ENCODE measurements at places on chromosomes 4 and X.

DNA sequence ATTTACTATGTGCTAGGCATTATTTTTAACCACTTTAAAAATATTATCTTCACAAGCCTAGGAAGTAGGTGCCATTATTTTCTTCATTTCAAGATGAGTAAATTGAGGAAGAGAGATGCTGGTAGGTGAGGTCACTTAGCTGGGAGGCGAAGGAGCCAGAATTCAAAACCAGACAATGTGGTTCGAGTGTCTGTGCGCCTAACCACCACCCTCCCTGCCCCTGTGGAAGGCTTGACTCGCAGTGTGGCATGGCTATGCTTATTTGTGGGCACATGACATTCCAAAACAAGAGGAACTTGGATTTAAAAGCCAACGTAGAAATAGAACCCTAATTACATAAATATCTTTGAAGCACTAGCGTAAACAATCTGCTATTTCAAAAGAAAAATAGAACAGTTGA is 226.6 kb upstream of the PITX2 start:
- no peak for DNase-seq

DNA sequence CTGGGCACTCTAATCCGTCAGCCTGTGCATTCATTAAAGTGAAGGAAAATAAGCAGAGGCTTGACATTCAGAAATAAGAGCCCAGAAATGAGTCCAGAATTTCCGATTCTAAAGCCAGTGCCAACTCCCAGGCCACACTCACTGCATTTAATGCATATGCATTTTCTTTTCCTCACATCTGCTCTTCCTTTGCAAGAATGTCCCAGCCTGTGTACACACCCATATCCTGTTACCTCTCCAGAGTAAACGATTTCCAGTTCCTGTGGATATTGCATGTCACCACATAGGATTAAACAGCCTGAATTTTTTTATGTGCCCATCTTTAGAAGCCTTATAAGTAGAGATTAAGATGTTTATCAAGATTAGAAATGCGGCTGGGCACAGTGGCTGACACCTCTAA is 27.5 kb downstream of the ARX start:
- no peak for DNase-seq

- no peak for DNase-seq
Measured at GRCh38 chr4:74366367-74366911, 1.5 kb downstream of the EREG start.

DNA sequence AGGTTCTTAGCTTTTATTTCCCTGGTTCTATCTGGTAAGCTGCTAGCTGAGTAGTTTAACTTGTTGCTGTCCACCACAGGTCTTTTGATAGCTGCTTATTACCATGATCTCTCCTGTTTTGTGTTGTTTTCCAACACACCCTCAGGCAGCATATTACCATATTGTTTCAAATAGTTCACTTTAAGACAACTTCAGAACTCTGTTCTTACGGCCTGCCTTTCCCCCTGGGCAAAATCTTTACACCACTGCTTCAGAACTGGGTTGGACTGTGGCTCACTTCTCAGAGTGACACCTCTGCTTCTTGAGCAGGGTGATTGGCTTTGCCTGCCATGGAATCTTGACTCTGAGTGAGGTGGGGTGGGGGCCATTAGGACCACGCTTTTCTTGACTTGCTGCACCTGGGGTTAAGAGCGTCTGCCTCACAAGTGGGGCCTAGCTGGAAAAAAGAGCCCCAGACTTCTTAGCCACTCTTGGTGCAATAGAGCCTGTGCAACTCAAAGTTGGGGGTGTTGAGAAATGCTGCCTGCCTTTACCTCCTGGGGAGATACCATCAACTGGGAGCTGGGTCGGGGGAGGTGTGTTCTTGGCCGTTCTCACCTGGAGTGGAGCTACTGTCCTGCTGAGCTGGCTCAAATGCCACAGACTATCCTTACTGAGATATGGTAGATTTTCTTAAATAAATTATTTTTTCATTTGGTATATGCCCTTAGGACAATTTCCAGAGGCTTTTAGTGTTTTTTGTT is 23.4 kb downstream of the USP9X start:
- no peak for DNase-seq

- no peak for DNase-seq
Measured at GRCh38 chr4:123317211-123317610, 79.4 kb upstream of the SPRY1 start.

GRCh38 chrX:104854188-104854587 is 288.2 kb downstream of the IL1RAPL2 start:
- DNase-seq: no peak

GRCh38 chr4:179399054-179399782 is 1957.0 kb upstream of the AGA start:
- DNase-seq: no peak

GRCh38 chr4:110062166-110062565 is 136.2 kb downstream of the ELOVL6 start:
- no peak for DNase-seq

DNA sequence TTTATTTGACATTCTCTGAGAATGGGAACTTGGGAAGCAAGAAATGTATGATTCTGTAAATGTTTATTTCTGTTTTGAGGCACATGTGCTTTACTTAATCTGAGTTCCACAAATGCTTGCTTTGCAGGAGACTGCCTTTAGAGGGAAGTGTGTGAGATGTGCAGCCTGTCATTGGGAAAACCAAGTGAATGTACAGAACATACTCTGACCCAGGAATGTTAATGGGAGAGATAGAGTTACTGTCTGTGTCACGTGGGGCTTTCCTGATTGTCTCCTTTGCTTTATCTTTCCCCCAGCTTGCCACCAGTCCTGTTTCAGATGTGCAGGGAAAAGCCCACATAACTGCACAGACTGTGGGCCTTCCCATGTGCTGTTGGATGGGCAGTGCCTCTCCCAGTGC is 218.6 kb upstream of the ANXA3 start:
- DNase-seq: no peak

GRCh38 chr4:78310007-78310739 is 241.4 kb upstream of the ANXA3 start:
- DNase-seq: no peak

GRCh38 chr4:140726776-140727500 is 29.2 kb downstream of the TBC1D9 start:
- no peak for DNase-seq

DNA sequence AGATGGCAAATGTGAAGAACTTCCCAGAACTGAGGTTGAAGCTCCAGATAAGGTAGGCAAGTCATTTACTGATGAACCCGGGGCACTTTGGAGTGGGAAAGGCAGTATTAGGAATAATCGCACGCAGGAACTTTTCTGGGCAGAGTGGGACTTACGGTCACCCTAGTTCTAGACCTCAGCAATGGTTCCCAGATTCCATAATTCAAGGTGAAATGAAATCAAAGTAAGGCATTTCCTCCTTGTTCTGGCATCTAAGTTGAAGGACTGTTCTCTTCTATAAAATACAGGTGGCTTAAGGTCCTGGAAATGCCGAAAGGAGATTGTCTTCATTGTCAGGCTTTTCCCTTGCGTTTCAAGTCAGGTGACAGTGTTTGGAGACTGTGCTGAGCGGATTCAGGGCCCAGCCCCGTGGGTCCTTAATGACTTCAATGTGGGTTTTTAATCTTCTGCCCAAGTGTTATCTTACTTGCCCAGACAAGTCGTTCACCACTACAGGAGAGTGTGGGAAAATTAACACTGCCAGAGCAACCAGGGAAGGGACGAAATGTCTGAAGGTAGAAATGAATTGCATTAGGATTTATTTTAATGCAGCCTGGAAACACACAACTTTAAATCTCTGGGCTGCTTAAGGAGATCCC is 52.1 kb upstream of the STOX2 start:
- DNase-seq: no peak

DNA sequence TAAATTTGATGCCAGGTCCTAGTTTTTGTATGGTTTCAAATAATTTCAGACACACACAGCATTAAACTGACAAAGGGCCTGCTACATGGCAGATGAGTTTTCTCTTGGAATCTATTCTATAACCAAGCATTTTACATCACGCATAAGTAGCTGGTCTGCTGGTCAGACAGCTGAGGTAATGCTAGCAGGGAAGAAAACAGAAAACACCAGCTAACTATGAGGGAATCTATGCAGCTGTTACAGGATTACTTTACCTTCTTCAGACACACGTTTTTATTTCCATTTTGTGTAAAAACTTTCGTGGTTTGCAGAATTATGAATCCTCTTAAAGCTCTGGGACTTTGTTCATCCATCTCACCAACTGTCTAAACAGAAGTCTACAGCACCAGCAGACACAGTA is 42.0 kb downstream of the MFAP3L start:
- no peak for DNase-seq

- DNase-seq: no peak
Measured at GRCh38 chrX:34521563-34521962, 135.5 kb downstream of the TMEM47 start.

DNA sequence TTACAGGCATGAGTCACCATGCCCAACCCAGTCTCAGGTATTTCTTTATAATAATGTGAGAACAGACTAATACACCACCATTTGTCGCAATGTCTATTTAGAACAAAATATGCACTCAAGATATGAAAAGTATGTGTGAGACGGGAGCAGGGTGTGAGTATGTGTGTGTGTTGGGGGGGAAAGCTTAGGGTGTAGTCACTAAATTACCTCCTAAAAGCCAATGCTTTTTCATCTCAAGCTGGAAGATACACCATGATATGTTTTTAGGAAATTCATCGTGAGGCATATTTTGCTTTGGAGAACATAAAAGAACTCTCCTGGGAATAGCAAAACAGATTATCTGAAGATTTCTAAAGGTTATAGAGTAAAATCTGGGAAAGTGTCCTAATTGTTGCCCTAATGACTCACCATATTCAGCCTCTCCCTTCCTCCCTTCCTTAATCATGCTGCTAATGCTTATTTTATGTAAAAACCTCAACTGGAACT is 262.7 kb downstream of the PDHA2 start:
- no peak for DNase-seq

Data from effector CD4-positive, alpha-beta T cell (primary cell).